ENCODE measurements at places on chromosomes 4 and X.

- DNase-seq, result no peak
Observed at GRCh38 chr4:147768113-147768512, 36.2 kb downstream of the ARHGAP10 start.

- no peak for DNase-seq
Observed at GRCh38 chr4:10296730-10297129, 160.5 kb downstream of the ZNF518B start.

DNA sequence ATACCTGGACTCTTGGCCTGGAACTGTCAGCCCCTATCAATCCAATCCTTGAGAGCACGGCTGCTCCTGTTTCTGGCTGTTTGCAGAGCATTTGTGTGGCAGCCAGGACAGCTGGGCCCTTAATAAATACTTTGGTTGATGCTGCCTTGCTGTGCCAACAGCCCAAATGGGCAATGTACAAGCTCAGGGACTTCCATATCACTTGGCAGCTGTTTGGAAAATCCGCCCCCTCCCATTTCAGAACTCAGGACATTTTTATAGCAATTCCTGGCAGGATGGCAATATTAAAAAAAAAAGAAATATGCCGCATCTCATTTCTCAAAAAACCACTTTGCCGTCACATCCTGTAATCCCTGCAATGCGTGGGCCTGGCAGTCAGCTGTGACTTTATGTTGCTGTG is 218.9 kb downstream of the HS3ST1 start:
- no peak for DNase-seq

GRCh38 chrX:49120091-49120490 is 3.4 kb downstream of the GPKOW start:
- no peak for DNase-seq

GRCh38 chr4:64399313-64400109 is 9.7 kb downstream of the TECRL start:
- no peak for DNase-seq

DNA sequence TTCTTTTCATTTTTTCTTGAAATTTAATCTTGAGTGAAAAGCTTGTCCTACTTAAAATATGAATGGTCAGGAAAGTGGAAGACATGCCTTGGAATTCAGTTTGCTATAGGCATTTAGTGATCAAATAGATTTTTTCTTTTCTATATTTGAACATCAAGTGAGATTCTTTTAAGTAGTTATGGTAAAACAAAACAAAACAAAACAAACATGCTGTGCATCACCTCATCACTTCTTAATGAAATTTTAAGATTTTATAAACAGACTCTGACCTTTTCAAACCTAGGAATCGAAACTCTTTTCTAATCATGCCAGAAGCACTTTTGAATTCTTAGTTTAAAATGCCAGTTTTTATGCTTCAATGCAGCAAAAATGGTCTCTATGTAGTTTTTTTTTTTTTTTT is 62.8 kb downstream of the CNKSR2 start:
- DNase-seq, result no peak

DNA sequence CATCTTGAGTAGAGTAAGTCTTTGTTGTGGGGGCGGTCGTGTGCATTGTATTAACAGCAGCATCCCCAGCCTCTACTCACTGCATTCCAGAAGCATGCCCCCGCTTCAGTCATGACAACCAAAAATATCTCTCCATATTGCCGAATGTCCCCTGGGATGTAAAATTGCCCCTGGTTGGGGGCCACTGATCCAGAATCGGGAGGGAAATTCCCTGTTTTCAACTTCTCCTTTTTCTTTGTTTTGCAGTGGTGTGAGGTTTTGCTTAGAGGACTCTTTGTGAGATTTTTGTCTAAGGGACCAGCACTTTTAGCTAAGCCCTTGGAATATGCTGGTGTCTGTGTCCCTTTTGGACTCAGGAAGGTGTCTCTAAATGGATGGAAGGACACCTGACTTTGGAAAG is 3.0 kb upstream of the IL13RA1 start:
- no peak for DNase-seq

DNA sequence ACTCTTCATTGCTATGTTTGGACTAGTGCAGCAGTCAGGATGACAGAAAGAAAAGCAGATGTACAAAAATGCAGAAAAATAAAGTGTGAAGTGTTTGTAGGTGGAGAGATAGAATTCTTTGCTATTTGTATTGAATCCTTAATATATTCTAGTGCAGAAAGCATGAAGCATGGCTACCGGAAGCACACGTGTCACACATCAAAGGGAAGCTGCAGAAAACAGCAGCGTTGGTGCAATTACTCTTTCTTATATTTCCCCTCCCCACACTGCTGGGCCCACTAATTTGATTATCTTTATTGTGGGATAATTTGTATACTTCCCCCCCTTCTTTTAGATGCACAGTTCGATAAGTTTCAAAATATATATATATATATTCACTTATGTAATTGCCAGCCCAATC is 35.9 kb upstream of the TAPT1 start:
- no peak for DNase-seq

DNA sequence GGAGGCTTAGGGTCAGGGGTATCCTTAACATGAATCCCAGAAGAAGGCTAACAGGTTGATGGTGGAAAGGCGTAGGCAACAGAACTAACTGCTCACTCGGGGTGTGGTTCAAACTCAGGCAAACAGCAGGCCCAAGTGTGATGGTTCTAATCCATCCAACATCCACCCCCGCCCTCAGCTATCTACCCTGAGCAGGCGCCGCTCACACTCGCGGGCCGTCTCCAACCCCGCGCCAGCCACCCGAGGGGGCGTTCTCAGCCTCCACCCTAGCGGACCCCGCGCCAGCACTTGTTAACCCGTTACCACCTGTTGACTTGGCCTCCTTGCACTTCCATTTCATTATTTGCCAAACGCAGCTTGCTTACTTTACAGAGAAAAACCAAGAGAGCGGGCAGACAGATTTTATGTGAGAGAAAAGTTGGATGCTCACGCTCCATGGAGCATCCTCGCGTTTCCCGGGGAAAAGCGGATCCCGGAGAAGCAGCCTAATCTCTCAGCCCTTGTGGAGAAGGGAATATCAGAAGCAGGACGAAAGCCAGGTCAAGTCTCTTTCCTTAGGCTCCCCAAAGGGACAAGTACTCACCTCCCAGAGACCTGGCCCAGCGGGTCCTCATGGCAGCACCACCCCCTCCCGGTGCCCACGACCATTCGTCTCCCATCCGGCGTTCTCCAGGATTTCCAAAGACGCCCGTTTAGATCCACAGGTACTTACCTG is 773 bp downstream of the SNCA start:
- DNase-seq, result no peak

DNA sequence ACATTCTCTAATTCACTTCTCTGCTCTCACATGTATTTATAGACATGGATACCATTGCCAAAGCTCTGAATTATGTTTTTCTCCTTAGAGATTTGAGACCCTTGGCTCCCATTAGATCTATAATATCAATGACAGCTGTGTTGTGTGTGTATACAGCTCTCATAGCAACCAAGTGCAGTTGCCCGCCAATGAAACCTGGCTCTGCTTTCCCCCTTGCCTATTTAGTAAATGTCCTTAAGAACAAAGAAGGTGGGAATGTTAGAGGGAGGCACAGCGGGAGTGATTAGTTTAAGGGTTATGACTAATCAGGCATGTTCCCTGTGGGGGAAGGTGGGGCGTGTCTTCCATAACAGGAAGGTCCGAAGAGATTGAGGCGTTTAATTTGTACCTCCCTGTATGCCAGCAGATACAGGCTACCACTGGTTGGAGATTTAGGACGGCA is 100.5 kb upstream of the TBC1D9 start:
- no peak for DNase-seq
